ENCODE measurements at places on chromosomes 16 and 17. TPM values are rescaled to one million over a fixed set of nuclear protein-coding genes. Genes with fewer than 3 reads are reported as not detected.

- no peak for DNase-seq
Measured at GRCh38 chr16:57632568-57632967, 4.1 kb downstream of the ADGRG1 start.

CBX8 gene
- 1.5 TPM for polyA plus RNA-seq

GRCh38 chr17:19244781-19245180 lies 7.6 kb downstream of the EPN2 start:
- DNase-seq: no peak

DNA sequence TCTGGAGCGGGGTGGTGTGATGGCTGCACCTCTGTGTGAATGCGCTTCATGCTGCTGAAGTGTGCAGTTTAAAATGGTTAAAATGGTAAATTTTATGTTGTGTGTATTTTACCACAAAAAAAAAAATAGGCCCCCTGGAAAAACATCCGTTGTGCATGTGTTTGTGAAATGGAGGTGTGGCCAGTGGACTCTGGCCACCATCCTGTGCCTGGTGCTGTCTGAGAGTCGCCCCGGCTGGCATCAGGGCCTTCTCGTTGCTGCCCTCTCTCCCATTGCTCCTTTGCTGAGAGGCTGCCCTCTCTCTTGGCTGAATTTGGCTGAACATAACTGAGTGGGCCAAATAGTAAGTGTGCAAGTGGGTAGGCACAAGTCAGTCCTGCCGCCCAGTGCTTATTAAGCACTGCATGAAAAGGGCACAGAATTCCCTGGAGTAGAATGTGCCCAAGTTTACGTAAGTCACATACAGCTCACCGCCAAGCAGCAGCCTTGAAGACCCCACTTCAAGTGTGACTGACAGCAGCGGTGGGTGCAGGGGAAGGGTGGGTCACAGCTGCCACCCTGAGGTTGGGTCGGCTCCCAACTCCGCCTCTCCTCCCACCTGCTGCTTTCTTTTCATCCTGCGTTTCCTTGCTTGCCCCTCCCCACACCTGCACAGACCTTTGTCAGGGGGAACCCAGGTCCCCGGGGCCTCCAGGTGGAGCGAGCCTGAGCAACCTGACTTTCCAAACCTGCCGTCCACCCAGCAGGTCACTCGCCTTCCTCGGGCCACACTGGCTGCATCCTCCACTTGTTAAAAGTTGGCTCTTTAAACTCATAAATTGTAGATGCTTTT lies 46.8 kb downstream of the FOXK2 start:
- DNase-seq: no peak

DNA sequence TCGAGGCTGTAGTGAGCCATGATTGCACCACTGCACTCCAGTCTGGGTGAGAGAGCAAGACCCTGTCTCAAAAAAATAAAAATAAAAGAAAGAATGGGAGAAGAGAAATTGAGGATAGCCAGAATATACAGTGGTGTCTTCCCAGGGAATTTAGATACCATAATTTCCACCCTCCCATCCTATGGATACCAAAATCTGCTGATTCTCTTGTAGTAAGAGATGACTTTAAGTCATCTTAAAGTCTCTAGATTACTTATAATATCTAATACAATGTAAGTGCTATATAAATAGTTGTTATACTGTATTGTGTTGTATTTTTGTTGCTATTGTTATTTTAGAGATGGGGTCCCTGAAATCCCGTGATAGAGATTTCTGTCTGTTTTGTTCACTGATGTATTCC lies 1.5 kb upstream of the ERAL1 start:
- DNase-seq: no peak

NGFR gene
- polyA plus RNA-seq: not detected

Data from AG04450 (cell line).